ENCODE measurements at places on chromosomes 5 and 9. TPM values are rescaled to one million over a fixed set of nuclear protein-coding genes. Genes with fewer than 3 reads are reported as not detected.

The ANKDD1B gene
- total RNA-seq: not detected

- DNase-seq: no peak
Observed at GRCh38 chr5:135567661-135568060, 11.1 kb downstream of the CXCL14 start.

- DNase-seq: peak; percentile 25
Observed at GRCh38 chr5:73901043-73901442, 275.0 kb downstream of the ARHGEF28 start.

- DNase-seq: no peak
Observed at GRCh38 chr5:86461169-86461956, 156.4 kb upstream of the COX7C start.

- DNase-seq: peak; percentile 49
Observed at GRCh38 chr9:120724757-120725400, 10.6 kb upstream of the MEGF9 start.

The PCDHA2 gene
- total RNA-seq: not detected

DNA sequence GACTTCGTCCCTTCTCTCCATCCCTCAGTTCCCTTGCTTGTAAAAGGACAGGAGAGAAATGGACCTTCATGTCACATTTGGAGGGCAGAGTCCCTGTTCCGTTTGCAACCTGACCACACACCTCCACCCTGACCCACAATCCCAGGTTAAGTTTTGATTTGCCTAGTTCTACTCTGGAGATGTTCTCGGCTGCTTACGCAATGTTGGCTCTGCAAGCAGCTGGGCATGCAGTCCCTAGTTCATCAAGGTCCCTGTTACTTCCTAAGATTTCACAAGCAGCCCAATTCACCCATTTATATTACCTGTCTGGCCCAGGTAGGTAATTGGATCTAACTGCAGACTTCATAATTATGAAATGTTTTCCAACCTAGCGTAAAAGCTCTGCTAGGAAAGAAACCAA lies 28.8 kb downstream of the SLIT3 start:
- no peak for DNase-seq

DNA sequence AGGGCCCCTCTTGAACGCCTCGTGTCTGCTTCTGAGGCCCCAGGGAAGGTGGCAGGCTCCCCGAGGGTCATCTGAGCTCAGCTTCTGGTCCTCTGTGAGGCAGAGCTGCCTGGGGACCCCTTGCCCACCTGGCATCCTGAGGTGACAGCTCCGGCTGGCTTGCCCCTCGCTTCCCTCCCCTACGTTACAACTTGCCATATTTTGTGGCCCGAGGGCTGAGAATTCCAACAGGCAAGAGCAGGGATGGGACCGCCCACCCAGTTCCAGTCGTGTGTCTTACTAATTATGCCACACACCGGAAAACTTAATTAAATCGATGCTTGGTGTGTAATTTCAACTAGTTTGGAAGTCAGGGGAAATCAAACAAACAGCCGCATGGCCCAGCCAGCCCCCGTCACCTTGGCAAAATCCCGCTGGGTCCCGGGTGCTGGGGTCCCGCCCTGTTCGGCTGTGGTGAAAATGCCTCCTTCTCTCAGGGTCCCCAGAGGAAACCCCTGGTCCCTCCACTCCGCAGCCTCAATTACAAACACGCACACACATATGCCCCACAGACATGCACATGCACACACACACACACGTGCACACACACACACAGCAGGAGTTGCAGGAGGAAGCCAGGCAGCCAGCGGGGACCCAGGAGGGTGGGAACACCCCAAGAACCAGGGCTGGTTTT lies 221.0 kb upstream of the IER5L start:
- DNase-seq: no peak

GRCh38 chr5:150402901-150403342 lies 9.8 kb downstream of the CD74 start:
- no peak for DNase-seq

DNA sequence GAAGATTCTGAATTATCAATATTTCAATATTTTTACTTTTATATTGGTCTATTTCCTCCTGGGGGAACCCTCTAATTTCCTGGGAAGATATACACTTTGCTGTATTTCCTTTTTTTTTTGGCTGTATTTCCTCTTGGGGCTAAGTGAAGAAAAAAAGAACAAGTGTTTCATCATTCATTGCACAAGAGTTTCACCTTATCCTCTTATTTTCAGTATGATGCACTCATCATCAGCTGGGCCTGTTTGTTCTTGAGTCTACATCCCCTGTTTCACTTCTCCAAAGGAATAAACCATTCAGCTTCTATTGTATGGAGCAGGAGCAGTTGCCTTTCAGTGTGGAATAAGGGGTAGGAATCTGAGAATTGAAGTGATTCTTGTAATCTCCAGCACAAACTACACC lies 210.8 kb downstream of the FAM170A start:
- DNase-seq: no peak

GRCh38 chr9:124216474-124217176 lies 41.1 kb upstream of the NEK6 start:
- no peak for DNase-seq

The QRFP gene
- not detected for total RNA-seq

GRCh38 chr5:59193616-59194319 lies 610.9 kb downstream of the RAB3C start:
- no peak for DNase-seq

- no peak for DNase-seq
Observed at GRCh38 chr9:2106666-2107065, 91.5 kb downstream of the SMARCA2 start.

The NR2F1 gene
- 18.2 TPM for total RNA-seq

- no peak for DNase-seq
Observed at GRCh38 chr9:135081731-135082130, 5.7 kb upstream of the OLFM1 start.

- no peak for DNase-seq
Observed at GRCh38 chr5:14142202-14142826, 828 bp upstream of the TRIO start.

All from SJCRH30 (cell line).